ENCODE measurements at places on chromosomes 16 and 17.
A peak's percentile ranks its signal among the peaks of the same experiment; 100 is the strongest.

- DNase-seq: no peak
Observed at GRCh38 chr17:33291248-33292200, 1.6 kb downstream of the ASIC2 start.

- DNase-seq: peak; percentile 9
Observed at GRCh38 chr16:83402160-83402814, 405.5 kb upstream of the HSBP1 start.

DNA sequence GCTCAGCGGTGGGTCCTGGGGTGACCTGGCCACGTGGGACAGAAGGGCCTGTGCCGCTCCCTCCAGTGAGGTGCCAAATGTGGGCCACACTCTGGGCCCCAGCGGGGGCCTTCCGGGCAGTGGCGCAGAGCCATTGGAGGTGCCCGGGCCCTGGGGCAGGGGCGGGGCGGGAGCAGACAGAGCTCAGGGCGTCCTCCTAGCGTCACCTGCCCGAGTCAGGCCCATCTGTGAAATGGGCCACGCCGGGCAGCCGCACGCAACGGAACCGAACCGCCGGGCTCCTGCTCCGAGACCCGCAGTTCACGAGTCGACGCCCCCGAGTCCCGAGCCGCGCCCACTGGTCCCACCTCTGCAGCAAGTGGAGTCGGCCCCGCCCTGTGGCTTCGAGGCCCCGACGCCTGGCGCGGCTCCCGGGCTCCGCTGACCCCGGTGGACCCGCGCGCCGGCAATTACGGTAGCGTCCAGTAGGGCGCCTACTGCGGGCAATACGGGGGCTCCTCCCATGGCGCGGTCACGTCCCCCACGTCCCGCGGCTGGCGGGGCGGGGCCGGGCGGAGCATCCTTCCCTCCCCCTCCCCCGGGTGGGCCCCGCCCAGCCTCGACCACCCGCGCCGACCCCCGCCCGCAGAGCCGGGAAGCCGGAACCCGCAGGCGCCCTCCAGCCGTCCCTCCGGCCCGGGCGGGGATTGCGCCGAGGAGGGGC is 1.9 kb downstream of the SLC16A3 start:
- peak; percentile 75 for DNase-seq

DNA sequence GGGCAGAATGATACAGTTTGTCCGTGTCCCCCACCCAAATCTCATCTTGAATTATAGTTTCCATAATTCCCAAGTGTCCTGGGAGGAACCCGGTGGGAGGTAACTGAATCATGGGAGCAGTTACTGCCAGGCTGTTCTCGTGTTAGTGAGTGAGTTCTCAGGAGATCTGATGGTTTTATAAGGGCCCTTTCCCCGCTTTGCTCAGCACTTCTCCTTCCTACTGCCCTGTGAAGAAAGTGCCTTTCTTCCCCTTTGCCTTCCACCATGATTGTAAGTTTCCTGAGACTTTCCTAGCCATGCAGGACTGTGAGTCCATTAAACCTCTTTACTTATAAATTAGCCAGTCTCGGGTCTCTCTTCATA is 28.9 kb upstream of the SEC14L1 start:
- DNase-seq: no peak

DNA sequence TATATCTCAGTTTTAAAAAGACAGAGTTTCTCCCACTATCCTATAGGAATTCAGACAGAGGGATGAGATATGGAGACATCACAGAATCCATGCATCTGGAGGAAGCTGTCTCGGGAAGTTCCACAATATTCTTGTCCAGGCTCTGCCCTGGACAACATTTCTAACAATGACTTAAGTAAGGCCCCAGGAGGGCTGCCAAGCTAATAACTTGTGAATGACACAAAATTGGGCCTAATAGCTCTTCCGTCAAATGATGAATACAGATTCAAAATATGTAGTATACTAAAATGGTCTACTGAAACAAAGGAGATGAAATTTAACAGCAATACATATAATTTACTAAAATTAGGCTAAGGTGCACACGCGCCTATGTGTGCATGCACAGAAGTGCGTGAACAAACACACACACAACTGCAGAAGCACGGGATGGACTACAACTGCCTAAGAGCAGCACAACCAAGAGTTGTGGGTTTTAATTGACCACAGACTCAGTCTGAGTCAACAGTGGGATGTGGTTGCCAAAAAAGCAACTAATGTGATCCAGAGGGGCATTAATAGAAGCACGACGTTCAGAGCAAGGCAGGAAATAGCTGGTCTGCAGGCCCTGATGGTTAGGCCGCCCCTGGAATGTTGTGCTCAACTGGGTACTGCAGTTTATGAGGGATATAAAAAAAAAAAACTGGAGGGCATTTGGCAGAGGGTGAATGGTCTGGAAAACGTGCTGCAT is 26.3 kb upstream of the HS3ST2 start:
- peak; percentile 12 for DNase-seq

GRCh38 chr17:57569853-57570252 is 175.2 kb downstream of the CCDC182 start:
- DNase-seq: no peak

GRCh38 chr17:44171931-44172455 is 1.5 kb downstream of the ASB16 start:
- DNase-seq: no peak

DNA sequence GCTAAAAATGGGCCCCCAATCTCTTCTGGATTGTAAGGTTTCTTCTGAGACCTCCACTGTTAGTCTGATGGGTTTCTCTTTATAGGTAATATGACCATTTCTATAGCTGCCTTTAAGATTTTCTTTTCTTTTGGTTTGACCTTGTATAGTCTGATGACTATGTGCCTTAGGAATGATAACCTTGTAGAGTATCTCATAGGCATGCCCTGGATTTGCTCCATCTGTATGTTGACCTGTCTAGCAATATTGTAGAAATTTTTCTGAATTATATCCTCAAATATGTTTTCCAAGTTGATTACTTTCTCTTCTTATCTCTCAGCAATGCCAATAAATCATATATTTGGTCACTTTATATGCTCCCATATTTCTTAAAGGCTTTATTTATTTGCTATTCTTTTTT is 1403.8 kb upstream of the GOT2 start:
- no peak for DNase-seq
